ENCODE measurements at places on chromosomes 6 and 20.
A peak's percentile ranks its signal among the peaks of the same experiment; 100 is the strongest.

DNA sequence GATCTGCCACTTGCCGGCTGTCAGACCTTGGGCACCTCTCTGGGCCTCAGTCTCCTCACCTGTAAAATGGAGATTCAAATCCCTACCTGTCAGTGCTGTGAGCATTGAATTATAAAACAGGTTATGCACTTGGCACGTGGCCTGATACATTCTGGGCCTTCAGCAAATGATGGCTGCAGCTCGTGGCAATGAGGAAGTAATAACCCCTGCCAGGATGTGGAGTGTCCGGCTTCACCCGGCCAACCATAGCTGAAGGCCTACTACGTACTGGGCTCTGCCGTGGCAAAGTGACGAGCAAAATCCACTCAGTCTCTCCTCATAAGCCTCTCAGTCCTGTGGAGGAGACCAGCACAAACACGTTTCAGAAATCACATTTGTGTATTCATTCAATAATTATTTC, 10.9 kb upstream of the VSTM2L start:
- no peak for DNase-seq

DNA sequence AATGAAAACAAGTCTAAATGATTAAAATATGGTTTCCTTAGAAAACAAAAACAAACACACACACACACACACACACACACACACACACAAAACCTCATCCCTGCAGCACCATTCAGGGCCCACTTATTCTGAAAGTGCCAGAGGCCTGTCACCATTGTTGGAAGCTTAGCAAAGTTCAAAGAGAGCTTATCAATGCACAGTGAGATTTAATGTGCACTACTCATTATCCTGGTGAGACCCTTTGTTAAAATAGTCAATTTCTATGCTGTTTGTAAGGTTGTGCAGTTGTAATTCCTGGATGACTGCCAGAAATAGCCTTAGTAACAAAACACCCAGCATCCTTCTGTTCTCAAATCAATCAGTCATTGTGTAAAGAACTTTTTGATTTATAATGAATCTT, 482.9 kb downstream of the GRIK2 start:
- no peak for DNase-seq

DNA sequence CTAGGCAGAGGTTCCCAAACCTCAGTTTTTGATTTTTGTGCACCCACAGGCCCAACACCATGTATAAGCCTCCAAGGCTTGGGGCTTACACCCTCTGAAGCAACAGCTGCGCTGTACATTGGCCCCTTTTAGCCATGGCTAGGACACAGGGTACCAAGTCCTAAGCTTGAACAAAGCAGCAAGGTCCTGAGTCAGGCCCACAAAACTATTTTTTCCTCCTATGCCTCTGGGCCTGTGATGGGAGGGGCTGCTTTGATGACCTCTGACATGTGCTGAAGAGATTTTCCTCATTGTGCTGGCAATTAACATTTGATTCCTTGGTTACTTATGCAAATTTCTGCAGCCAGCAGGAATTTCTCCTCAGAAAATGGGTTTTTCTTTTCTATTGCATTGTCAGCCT, 262.2 kb upstream of the CEP162 start:
- no peak for DNase-seq

DNA sequence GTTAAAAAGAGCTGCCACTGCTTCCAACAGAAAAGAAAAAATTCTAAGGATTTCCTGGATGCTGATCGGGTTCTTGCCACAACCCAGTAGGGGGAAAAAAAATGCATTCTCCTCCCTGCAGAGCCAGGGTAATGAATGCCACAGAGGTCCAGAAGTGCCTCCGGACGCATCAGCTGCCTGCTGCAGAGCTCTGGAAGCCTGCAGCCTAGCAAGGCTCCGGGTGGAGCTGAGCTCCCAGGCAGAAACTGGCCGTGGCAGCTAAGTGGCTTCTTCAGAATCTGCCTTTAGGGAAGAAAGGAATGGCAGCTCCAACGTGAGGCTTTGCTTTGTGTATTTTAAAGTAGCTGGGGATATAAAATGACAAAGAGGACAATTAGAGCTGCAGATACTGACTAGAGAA, 155.0 kb downstream of the CFAP61 start:
- DNase-seq = no peak

DNA sequence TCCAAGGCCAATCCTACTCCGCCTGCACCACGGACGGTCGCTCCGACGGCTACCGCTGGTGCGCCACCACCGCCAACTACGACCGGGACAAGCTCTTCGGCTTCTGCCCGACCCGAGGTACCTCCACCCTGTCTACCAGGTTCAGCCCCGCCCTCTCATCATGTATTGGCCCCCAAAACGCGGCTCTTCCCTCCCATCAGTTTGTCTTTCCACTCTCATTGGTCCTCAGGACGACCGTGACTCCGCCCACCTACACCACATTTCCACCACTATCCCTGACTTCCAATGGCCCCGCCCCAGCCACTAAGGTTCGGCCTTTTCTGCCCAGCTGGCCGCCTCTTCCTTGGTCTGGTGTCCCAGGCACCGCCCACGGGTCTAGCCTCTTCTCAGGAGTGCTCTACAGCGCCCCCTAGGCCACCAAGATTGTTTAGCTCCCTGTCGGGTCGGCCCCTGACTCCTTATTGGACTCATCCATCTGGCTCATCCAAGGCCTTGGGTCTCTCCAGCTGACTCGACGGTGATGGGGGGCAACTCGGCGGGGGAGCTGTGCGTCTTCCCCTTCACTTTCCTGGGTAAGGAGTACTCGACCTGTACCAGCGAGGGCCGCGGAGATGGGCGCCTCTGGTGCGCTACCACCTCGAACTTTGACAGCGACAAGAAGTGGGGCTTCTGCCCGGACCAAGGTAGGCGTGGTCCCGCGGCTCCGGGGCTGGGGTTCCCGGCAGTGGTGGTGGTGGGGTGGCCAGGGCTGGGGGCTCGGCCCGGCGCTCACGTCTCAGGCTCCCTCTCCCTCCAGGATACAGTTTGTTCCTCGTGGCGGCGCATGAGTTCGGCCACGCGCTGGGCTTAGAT, 3.1 kb downstream of the MMP9 start:
- no peak for DNase-seq

DNA sequence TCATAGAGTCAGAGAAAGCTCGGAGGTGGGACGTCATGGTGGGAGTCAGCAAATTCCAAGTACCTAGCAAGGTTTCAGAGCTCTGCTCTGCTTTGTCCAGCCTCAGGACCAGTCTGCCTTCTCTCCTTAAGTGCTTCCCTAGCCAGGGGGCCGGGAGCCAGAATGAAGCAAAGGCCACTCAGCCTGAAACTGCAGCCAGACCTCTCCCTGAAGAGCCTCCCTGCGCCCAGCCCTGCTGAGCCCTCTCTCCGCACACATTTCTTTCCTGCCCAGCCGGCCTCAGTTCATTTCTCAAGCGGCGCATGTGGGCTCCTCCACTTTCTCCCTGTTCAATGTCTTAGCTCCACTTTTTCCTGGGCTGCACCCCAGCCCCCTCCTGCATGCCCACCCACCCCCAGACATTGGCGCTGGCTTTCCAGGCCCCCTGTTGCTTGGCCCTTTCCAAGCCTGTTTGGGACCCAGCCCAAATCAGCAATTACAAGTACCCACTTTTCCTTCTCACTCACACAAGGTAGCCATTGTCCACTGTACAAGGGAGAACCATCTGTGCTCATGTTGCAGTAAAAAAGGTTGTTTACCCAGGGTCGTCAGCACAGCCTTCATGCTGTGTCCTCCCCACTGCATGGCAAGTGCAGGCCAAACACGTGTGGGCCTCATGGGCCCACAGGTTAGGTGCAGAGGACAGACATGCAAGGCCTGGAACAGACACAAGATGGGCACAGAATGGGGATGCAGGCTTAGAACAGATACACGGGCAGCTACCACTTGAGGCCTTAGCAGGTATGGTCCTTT, 147.1 kb downstream of the MRPL14 start:
- peak; percentile 24 for DNase-seq

DNA sequence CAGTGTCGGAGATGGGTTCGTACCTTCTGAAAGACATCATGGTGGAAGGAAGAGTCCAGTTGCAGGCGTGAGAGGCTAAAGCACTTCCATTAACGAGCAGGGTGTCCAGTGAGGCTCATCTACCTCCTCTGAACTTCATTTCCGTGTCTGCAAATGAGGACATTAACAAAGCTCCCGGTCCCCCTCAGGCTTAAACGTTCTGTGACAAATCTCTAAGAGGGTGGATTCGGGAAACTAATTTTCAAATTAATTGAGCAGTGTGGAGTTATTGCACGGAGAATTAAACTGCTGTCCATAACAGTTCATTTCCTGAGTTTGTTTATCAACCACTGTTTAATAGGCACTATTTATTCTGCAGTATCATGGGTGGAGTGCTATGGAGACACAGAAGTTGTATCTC, 68.2 kb downstream of the TRMT6 start:
- no peak for DNase-seq

DNA sequence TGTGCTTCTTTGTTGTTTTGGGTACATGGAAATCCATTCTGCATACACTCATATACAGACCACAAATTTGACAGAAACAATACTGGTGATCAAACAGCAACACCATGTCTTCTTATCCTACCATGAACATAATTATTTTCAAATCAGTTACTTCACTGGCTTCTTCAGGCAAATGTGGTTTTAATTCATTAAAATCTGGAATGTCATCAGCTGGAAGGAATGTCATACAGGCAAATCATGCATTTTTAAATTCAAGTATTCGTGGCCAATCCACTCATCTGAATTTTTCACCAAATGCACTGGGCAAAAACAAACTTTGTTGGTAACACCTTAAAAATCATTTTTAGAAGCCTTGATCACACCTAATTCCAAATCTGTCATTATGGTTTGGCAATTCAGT, 59.3 kb downstream of the KIF6 start:
- no peak for DNase-seq

- DNase-seq = no peak
These were observed 291.0 kb upstream of the PLCB4 start for GRCh38 chr20:8777911-8778310.

DNA sequence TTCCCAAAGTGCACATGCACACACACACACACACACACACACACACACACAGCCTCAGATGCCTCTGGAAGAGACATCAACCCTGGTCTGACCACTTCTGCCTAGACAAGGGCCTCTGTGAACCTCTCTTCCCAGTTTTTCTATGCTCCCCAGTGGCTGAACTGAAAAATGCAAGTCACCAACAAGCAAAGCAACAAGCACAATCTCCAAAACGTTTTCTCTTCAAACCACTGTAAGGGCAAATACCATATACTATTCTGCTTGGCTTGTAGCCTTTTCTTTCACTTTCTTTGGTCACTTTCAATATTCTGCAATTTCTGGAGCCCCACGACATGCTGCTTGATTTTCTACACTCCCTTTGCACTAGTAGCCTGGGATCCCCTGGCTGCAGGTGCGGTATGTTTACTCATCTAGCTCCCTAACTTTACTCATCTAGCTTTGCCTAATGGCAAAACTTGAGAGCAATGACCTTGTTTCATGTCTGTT, 121.4 kb upstream of the DST start:
- no peak for DNase-seq

- DNase-seq = no peak
These were observed 336.8 kb downstream of the HDGFL1 start for GRCh38 chr6:22906091-22906549.

DNA sequence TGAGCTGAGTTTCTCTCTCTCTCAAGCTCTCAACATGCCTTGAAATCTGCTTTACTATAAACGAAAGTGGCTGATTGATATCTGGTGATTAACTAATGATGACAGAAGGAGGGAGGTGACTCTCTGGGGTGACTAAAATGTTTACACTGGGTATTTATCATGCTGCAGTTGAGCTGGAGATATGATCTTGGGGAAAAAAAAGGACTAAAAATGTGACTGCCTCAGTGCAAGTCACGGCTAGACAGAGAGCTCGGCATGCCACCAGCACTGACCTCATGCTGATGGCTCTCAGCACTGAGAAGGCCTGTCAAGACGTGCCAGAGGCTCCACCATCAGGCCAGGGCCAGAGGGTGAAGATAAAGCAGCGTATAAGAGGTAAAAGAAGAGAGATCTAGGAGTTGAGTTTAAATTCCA, 103.1 kb upstream of the SPACA1 start:
- DNase-seq = peak; percentile 47

GRCh38 chr6:30470968-30471367, 18.3 kb upstream of the HLA-E start:
- no peak for DNase-seq

- no peak for DNase-seq
These were observed 26.1 kb downstream of the SCP2D1 start for GRCh38 chr20:18839507-18840247.

DNA sequence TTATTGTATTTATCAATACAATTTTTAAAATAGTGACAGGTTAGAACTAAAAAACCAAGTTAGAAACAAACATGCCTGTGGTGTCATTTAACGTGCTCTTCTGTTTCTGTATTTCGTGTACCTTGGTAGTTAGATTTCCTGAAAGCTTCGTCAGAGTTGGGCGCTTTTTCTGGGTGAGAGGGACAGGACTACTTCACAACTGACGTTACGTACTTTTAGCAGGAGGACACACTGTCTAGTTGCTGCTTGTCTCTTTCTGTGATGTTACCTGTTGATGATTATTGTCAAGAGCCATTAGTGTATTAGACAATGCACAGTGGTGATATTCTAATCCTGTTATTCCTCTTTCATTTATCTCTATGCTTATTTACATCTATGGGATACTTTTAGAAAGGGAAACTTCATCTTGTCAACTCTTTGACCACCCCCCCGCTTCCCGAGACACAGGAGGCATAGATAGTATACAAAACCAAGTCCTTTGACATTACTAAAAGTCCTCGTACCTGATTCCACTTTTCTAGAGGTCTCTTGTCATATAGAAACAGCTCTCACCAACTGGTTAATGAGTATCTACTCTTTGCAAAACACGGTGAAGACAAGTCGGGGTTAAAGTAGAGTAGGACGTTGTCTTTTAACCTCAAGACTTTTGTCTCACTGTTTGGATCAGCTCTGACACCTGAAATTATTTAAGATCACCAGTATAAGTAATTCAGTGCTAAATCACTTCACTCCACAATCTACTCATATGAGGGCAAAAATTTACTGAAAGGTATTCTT, 96.3 kb downstream of the LYRM2 start:
- no peak for DNase-seq

GRCh38 chr6:105519954-105520353, 117.1 kb upstream of the PREP start:
- DNase-seq = no peak

GRCh38 chr6:28334286-28335039, 1.5 kb downstream of the ZSCAN31 start:
- DNase-seq = no peak

- no peak for DNase-seq
These were observed 21.4 kb downstream of the C6orf15 start for GRCh38 chr6:31090973-31091364.

DNA sequence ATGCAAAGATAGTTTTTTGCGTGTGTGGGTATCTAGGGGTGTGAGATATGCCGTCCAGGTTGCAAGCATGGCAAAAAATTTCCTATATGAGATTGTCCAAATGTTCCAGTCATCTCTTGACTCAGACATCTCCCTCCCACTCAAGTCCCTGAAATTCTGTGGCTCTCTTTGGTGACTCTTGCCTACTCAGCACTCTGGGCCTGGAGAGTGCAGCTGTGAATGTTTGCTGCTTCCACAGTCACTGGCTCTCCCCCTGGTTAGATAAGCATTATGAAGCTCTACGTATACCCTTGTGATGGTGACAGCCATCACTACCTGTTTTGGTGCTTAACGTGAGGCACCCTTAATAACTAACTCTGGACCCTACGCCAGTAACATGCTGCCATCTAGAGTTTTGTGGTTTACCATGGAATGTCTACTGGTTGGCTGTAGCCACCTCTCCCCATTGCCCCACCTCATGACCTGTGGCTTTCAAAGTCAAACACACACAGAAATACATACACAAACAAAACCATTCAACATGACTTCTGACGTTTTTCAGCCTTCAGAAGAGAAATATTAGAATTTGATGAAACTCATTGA, 621.9 kb upstream of the CITED2 start:
- DNase-seq = no peak
